ENCODE measurements at places on chromosomes 12 and 14.
A peak's percentile ranks its signal among the peaks of the same experiment; 100 is the strongest.

DNA sequence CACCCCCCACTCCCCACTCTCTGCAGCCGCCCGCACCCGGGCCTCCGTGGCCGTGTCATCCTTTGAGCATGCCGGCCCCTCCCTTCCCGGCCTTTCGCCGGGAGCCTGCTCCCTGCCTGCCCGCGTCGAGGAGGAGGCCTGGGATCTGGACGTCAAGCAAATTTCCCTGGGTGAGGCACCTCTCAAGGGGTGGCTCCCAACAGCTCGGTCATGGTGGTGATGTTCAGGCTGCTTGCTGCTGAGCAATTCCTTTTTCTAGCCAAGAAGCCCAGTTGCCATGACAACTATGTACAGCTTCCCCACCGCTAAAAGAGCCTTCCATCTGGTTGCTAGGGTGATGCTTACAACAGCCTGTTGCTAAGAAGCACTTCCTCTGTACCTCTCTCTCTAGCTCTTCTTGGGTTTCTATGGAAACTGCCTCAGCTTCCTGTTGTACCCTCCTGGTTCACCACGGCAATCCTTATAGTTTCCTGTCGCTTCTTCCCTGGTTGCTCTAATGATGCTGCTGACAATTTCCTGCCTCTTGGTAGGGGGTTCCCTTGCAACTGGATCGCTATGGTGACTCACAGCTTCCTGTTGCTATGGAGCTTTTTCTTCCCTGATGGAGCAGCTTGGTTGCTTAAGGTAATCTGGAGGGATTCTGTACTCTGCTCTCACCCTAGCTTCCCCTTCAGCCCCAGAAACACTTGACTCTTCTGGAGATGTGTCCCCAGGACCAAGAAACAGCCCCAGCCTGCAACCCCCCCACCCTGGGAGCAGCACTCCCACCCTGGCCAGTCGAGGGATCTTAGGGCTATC lies 11.0 kb downstream of the ZNF219 start:
- DNase-seq: no peak

DNA sequence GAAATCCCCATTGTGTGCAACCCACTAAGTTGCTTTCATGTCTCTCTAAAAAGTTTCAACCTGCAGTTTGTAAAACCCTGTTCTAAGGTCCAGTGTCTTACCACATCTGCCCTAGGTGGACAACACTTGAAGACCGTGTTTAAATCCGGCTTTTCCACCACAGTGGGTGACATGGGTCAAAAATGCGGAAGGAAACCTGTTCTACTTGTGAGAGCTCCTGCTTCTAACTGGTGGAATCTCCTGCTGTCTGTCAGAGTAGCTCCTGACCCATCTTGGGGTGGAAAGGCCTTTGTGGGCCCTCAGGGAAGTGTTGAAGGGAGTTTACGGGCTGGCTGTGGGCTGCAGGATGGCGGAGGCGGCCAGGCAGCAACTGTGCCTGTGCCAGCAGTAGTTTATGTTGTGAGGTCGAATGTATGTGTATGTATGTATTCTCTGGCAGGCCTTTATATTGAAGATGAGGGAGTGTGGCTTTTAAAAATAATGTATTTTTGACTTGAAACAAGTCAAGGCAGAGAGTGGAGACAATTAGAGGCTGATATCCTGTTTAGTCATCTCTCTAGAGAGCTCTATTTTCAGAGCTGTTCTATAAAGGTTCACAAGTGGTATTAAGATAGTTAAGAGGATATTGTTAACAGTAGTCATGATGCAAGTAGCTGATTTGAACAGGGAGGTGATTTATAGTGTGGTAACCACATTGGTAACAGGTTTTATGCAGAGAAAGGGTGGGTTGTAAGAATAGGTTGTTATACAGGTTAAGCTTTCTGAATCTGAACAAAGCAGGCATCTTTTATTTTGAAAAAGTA lies 67.0 kb downstream of the PRKCH start:
- DNase-seq: no peak

DNA sequence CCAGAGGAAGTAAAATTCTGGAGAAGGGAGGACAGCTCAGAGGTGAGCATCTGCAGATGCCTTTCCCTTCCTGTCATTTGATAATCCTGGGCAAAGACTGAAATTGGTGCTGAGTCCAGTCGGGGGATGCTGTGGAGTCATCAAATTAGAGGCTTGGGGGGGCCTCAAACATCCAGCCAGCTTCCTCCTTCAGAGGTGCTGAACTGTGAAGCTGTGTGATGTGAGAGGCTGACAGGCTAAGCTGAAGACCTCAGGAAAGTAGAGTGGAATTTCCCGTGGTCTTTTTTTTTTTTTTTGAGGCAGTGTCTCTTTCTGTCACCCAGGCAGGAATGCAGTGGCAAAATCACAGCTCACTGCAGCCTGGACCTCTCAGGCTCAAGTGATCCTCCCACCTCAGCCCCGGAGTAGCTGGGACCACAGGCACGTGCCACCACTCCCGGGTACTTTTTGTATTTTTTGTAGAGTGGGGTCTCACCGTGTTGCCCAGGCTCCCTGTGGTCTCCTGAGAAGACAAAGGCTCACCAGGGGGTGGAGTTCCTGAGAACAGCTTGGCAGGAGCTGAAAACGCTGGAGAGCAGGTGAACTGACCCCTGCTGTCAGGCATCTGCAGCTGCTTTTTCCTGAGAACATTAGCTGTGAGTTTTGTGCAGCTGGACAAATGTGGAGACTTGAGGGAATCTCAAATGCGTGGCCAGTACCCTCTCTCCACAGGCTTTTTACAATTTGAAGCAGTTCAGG lies 6.1 kb upstream of the TCL1B start:
- no peak for DNase-seq

- no peak for DNase-seq
These were observed 417.6 kb downstream of the NOVA1 start for GRCh38 chr14:26180221-26180620.

DNA sequence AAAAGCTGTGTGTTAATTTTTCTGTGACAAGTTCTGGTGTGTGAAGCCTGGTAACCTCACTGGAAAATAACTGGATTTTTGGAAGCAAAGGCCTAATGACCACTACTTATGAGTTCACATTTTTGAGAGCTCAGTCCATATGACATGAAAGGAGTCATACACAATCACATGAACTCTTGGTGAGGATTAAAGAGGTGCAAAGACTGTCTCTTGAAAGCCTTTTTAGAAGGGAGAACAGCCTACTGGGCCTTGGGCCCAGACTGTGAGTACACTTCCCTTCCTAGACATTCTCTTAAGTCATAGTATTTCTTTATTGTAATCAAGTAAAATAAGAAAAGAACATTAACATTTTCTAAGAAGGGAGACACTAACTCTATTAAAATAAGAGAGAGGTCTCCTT lies 176.1 kb downstream of the BCAT1 start:
- no peak for DNase-seq

GRCh38 chr12:33438025-33438772 lies 1.4 kb downstream of the SYT10 start:
- DNase-seq: no peak

GRCh38 chr12:57154076-57154475 lies 6.7 kb upstream of the LRP1-AS start:
- no peak for DNase-seq

GRCh38 chr14:75295061-75295461 lies 16.4 kb downstream of the FOS start:
- DNase-seq: peak; percentile 89

GRCh38 chr12:54988402-54989054 lies 4.0 kb upstream of the TESPA1 start:
- DNase-seq: no peak

- no peak for DNase-seq
These were observed 47.9 kb upstream of the KCNC2 start for GRCh38 chr12:75257510-75257909.

DNA sequence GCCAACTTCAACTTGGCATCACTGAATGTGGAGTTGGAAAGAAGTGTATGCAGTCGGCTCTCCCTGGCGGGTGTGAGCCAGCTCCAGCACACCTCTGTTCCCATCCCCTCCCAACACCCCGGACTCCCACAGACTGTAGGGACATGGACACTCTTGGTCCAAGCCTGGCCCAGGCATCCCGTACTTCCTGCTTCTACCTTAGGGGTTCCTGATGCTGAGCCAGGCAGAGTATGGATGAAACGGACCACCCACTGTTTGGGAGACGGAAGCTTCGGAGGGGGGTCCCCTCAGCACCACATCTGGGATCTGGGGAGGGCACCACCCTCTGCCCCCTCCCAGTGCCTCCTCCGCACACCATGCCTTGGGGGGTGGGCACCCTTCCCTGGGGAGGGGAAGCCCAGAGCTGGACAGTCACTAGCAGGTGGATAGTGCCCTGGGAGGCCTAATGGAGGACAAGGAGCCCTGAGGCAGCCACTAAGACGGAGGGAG lies 62.0 kb downstream of the LGMN start:
- DNase-seq: no peak

GRCh38 chr14:91847693-91848092 lies 19.6 kb downstream of the TC2N start:
- DNase-seq: no peak

DNA sequence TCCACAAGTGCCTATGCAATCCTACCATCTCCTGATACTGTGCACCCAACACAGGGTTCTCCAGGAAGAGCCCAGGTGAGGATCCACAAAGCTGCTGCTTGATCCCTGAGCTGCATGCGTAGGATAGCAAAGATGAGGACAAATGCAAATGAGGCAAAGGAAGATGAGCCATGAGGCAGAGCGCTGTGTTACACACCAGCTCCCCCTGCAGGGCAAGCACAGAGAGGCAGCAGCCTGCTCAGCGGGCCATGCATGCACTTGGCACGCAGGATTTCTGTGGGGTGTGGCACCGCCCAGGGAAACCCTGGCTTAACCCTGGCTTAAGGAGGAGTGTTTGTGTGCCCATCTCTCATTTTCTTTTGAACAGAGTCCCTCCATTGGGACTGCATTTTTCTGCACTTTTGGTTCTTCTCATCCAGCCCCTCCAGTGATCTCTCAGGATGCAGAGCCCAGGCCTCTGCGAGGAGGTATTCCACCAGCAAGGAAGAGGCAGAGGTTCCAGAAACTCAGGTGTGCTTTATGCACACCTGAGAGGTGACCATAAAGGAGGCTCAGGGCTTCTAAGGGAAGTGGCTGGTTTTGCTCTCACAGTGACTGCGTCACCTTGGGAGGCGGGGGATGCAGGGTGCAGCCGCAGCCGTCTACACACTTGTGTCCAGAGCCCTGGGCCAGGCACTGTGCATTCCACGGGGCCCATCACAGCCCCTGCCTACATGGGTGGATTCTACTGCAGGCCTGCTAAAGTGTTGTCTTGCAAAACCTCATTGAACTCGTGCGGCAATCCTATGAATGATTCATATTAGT lies 973.3 kb upstream of the TMEM132C start:
- no peak for DNase-seq

DNA sequence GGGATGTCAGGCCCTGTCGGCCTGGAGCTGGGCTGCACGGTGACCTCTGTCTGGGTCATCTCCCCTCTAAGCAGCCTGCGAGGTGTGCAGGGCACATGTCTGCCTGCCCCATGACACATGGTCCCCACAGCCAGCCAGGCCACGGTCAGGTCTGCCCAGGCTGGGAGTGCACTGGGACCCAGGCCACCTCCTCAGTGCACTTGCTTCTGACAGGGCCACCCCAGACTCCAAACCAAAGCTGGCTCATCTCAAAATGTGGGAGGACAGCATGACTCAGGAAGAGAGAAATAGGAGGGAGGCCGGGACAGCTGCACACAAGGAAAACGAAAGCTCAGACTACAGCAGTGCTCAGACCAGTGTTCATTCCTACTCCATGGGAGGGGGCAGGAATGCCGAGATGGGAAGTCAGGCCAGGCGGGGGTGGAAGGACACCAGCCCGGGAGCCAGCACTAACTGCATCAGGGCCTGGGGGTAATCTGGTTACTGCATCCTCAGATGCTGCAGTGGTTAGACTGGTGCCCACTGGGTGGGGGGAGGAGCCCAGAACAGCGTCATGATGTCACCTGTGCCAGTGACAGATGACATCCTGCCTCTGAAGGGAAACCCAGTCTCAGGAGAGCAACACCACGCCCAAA lies 4.0 kb downstream of the P2RX2 start:
- no peak for DNase-seq

DNA sequence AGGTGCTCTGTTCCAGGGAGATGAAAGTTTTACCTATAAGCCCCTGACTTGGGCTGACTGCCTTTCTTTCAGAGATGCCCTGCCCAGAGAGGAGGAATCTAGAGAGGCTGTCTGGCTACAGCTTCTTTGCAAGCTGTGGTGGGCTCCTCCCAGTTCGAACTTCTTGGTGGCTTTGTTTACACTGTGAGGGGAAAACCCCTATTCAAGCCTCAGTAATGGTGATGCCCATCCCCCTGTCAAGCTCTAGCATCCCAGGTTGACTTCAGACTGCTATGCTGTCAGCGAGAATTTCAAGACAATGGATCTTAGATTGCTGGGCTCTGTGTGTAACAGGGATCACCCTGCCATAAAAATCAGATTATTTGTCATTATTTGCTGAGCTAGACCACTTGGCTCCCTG lies 377.6 kb downstream of the FLRT2 start:
- no peak for DNase-seq

GRCh38 chr12:15728118-15728598 lies 61.0 kb downstream of the EPS8 start:
- DNase-seq: no peak

DNA sequence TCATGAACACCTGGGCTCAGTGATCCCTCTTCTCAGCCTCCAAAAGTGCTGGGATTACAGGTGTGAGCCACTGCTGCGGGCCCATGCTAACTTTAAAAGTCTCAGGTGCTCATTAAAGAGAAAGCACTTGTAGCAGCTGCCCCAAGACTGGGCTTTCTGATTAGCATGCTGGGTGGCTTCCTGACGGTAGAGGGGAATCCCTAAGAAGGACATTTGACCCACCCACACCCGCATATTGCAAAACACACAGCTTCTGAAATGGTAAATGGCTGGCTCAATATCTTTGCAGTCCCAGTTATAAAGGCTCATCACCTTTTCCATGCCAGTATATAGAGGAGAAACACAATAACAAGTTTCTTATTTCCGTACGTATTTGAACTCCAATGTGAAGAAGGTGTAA lies 19.3 kb upstream of the BICD1 start:
- no peak for DNase-seq

DNA sequence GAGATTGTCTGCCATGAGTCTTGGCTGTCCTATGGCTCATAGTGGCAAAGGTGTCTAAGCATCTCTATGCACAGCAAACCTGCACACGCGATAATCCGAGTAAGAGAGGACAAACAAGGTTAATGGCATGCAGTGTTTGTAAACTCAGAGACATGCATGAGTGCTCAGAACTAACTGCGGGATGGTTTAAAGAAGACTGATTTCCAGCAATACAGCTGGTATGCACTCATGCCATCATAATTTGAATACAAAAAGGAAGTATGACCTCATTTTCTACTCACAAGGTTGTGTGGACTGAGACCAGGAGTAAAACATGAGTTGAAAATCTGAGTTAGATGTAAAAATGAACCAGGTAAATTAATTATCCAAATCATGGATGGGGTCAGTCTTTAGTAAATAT lies 16.6 kb upstream of the TCP11L2 start:
- no peak for DNase-seq

GRCh38 chr14:61503167-61503801 lies 181.9 kb downstream of the PRKCH start:
- no peak for DNase-seq
